ENCODE measurements at places on chromosomes 16 and 17.

GRCh38 chr16:23896832-23897821, 61.3 kb downstream of the PRKCB start:
- no peak for DNase-seq

- DNase-seq = peak; percentile 35
Observed at GRCh38 chr17:16282522-16282921, 65.5 kb downstream of the PIGL start.

- peak; percentile 90 for DNase-seq
Observed at GRCh38 chr16:3020247-3020603, at the start of gene TNFRSF12A. Gene TNFRSF12A (plus strand): TSS chr16:3020368. CDS start chr16:3020398, 30 bp downstream.

DNA sequence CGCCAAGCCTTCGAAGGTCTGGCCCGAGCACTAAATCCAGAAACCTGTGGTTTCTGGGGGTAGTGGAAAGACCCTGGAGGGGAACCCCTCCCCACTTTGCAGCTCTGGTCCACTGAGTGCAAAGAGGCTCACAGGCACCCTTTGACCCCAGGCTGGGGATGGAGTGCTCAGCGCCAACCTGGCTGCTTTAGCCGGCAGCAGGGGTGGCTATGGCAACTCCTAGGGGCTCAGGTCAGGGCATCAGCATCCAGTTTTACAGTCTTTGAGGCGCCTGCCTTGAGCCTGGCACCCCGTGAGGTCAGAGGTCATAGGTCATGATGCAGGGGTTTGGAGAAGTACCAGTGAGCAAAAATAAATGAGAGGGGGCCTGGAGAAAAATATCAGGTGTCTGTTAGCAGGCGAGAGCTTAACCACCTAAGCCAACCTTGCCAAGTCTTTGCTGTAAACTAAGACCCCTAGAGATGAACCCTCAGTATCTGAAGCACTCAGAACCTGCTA, 17.9 kb downstream of the CA7 start:
- no peak for DNase-seq

GRCh38 chr16:75745242-75745641, 19.0 kb upstream of the CPHXL start:
- no peak for DNase-seq

DNA sequence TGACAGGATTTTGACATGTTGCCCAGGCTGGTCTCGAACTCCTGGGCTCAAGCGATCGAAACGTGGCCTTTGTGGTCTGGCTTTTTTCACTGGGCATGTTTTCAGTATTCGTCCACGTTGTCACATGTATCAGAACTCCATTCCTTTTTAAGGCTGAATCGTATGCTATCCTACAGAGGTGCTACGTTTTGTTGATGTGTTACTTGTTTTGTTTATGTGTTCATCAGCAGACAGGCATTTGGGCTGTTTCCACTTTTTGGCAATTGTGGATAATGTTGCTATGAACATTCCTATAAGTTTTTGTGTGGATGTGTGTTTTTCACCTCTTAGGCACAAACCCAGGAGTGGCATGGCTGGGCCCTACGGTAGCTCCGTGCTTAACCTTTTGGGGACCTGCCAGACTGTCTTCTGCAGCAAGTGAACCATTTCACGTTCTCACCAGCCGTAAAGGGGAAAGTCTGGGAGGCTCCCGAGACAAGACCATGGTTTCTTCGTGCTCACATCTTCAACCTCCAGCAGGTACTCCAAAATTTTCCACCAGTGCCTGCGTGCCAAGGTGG, 26.9 kb downstream of the ADCY9 start:
- no peak for DNase-seq

GRCh38 chr17:74213861-74214391, 555 bp downstream of the TTYH2 start:
- DNase-seq = no peak

- DNase-seq = peak; percentile 86
Observed at GRCh38 chr17:51397361-51398127, 137.2 kb downstream of the UTP18 start.

DNA sequence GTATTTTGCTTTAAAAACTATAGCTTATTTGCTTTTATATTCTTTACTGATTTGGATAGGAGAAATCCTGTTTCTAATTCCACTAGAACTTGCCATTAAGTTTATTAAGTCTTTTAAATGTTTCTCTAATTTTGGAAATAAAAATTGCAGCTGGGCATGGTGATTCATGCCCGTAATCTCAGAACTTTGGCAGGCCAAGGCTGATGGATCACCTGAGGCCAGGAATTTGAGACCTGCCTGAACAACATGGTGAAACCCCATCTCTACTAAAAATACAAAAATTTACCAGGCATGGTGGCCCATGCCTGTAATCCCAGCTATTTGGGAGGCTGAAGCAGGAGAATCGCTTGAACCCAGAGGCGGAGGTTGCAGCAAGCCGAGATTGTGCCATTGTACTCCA, 30.7 kb downstream of the DNAH17 start:
- no peak for DNase-seq

DNA sequence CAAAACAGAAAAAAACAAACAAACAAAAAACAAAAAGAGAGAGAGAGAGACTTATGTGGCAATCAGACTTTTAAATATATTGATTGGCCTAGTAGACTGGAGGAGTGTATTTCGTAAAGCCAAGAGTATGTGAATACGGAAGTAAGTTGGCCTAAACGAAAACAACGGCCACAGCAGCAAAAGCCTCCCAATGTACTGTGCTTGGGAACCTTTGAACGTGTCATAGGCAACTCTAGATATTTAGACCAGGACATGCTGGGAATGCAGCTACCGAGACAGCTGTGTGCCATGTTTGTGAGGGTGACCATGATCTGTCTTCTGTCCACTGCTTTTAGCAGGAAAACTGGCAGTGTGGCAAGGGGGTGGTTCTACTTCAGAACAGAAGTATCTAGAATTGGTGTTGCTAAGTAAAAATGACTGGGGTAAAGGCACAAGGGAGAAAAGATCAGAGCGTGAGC, 7.4 kb downstream of the MAF start:
- no peak for DNase-seq

- DNase-seq = no peak
Observed at GRCh38 chr17:77737442-77738265, 220.8 kb upstream of the TNRC6C start.

DNA sequence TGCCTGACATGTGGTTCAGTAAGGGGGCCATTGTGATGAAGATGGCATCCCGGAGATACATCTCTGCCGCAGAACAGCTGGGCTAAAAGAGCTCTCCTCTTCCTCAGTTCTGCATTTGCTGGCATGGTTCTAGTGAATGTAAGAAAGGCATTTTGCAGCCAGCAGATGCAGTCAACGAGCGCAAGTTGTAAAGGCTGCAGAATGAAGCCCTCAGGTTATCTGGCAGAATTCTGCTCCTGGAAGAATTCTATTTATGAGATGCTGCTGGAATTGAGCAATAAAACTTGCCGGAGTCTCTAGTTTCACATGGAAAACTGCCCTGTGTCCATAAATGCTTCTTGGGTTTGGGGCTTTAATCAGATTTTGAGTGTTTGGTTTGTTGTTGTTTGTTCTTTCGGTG, 176.8 kb upstream of the HSBP1 start:
- DNase-seq = no peak

DNA sequence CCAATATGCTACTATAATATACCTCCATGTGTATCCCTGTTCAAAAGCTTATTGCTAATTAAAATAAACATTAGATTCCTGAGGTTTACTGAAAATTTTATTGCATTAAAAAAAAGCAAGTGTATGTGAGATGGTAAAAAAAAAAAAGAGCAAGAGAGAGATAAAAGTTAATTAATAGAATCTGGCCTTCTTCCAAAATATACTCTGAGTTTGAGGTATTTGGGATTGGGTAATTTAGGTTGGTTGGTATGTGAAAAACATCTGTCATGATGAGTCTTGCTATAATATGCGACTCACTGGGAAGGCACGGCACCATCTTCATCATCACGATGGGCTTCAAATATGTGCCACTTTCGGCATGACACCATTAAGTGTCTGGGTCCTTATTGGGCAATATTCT, 711.1 kb upstream of the SOX9 start:
- DNase-seq = peak; percentile 61

DNA sequence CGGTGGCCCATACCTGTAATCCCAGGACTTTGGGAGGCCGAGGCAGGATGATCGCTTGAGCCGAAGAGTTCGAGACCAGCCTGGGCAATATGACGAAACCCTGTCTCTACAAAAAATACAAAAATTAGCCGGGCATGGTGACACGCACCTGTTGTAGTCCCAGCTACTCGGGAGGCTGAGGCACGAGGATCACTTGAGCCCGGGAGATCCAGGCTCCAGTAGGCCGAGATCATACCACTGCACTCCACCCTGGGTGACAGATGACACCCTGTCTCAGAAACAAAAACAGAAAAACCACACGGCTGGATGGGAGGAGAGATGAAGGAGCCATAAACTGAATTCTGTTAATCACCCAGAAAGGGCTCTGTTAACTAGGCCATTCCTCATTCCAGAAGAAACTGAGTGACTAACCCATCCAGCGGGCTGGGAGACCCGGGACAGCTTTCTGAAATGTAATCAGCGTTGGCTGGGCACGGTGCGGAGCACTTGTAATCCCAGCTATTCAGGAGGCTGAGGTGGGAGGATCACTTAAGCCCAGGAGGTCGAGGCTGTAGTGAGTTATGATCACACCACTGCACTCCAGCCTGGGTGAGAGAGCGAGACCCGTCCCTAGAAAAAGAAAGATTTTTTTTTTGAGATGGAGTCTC, 641 bp upstream of the NT5C3B start:
- DNase-seq = no peak

GRCh38 chr17:19549746-19550623, 16.3 kb downstream of the SLC47A1 start:
- no peak for DNase-seq

- DNase-seq = no peak
Observed at GRCh38 chr16:89761304-89761922, 40.1 kb downstream of the ZNF276 start.

- no peak for DNase-seq
Observed at GRCh38 chr16:86722970-86723369, 144.6 kb downstream of the FOXL1 start.

DNA sequence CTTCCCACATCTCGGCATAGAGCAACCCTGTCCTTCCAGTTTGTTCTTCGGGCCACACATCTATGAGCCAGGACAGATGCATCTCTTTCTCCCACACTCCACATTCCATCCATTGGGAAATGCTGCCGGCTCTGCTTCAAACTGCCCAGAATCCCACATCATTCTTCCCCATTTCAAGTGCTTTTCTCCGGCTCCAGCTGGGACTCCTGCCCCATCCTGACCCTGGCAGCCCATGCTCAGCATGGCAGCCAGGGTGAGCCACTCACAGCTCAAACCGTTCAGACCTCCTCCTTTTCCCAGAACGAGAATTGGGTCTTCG, 132.8 kb upstream of the SDK2 start:
- no peak for DNase-seq

DNA sequence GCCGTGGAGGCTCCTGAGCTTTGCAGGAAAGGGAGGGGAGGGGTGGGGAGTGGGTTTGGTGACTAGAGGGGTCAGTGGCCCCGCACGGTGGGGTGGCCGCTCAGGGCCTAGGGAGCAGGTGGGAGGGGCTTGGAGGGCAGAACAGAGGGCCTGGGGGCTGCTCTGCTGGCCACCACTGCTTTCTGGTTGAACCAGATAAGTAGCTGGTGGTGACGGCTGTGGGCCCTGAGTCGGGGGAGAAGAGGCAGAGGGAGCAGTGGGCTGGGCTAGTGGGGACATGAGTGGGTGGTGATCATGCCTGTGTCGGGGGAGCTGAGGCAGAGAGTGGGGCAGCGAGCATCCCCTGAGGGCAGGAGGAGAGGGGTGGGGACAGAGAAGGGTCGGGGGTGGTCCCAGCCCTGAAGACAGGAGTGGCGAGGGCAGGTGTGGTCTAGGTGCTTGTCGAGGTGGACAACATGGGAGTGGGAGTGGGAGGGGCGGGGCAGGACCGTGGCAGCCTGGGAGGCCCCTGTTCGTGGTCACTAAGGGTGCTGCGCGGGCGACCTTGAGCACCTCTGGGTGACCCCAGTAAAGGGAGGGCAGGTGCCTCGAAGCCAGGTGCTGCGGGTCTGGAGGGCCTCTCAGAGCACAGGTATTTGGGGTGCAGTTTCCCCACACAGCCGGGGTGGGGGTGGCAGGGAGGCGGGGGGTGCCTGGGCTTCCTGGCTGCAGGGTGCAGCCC, 6.3 kb upstream of the CD7 start:
- DNase-seq = no peak

GRCh38 chr17:74361230-74362068, at the start of gene BTBD17:
Gene BTBD17 (minus strand): TSS chr17:74361868. CDS start chr17:74361819, 49 bp downstream.
- peak; percentile 70 for DNase-seq

DNA sequence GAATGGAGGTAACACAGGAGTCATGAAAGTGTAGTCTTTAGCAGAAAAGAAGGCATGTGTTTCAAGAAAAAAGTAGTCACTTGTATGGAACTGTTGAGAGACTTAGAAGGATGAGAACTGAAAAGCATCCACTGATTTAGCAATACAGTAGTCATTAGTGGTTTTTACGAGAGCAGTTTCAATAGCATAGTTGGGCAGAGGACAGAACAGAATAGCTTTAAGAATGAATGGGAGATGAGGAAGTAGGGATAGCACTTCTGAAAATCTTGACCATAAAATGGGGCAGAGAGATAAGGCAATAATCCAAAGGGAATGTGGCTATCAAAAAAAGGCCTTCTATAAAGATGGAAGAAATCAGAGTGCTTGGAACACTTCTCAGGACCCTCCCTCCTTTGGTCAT, 64.8 kb upstream of the C17orf78 start:
- no peak for DNase-seq

DNA sequence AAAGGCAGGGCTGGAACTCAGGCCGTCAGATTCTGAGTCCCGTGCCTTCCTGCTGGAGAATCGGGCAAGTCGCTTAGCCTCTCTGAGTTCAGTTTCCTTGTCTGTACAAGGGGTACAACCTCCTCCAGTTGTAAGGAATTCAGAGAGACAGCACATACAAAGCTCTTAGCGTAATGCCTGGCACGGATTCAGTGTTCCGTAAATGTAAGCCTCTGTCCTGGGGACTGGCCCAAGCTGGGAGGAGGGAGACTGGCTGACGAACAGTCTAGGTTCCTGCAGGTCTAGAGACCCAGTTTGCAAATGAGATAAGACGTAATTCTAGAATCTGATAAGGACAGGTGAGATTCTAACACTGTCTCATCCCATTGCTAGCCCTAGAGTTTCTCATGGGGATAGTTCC, 9.9 kb downstream of the METTL22 start:
- DNase-seq = no peak

GRCh38 chr16:10976634-10977033, 32.3 kb downstream of the CLEC16A start:
- no peak for DNase-seq

GRCh38 chr16:89602273-89602951, 11.0 kb upstream of the DPEP1 start:
- DNase-seq = peak; percentile 91

GRCh38 chr16:11016993-11017392, 72.6 kb downstream of the CLEC16A start:
- DNase-seq = peak; percentile 89

GRCh38 chr16:77043076-77043475, 147.9 kb upstream of the MON1B start:
- DNase-seq = no peak

DNA sequence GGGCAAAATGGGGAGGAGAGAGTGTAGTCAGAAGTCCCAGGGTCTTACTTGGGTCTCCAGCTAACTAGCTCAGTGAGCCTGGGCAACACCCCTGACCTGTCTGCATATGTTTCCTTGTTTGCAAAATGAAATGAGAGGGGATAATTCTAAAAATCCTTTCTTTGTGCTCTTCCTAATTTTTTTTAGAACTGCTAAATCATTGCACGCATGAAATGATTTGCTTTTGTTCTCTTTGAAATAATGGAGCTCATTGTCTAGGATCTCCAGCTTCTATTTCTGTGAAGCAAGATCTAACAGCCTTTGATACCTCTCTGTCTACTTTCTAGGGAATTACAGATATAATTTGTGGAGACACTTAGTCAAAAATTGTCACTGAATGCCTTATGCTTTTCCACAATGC, 181.3 kb downstream of the CDH13 start:
- no peak for DNase-seq

Data from urothelium cell line (cell line).